ENCODE measurements at places on chromosomes 11 and 22.

- no peak for DNase-seq
Measured at GRCh38 chr22:46612341-46612903, 7.8 kb upstream of the GRAMD4 start.

GRCh38 chr11:77054084-77054483 is 12.7 kb upstream of the CAPN5 start:
- DNase-seq, result no peak

DNA sequence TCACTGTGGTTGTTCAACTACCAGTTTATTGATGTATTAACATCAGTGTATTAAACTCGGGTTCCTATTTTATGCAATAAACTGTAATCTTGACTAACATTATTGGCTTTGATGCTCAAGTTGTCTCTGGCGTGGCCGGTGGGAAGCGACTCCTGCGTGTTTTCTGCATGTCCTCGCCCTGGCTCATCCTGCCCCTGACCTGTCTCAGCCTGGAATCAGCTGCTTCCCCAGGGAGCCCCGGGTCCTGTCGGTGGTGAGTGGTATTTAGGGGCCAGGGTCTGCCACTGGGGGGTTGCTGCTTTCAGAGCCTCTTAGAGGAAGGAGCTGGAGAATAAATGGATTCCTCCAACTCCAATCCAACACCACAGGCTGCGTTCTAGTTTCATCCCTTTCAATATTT is 22.5 kb downstream of the IFITM10 start:
- no peak for DNase-seq

DNA sequence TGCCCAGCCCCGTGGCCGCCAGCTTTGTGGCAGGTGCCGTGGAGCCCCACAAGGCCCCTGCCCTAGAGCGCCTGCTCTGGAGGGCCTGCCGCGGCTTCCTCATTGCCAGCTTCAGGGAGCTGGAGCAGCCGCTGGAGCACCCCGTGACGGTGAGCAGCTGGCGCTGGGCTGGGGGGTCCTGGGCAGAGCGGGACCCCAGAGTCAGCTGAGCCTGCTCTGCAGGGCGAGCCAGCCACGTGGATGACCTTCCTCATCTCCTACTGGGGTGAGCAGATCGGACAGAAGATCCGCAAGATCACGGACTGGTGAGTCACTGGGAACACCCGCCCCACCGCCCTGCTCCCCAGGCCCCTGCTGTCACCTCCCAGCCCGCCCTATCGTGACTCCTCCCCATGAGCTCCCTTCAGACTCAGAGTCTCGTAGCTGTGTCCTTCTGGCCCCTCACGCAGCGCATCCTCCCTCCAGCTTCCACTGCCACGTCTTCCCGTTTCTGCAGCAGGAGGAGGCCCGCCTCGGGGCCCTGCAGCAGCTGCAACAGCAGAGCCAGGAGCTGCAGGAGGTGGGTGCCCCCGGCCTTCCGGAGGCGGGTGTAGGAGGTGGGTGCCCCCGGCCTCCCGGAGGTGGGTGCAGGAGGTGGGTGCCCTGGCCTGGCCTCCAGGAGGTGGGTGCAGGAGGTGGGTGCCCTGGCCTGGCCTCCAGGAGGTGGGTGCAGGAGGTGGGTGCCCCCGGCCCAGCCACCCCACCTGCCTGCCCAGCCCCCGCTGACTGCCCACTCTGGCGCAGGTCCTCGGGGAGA is 4.7 kb downstream of the TCIRG1 start:
- no peak for DNase-seq

- DNase-seq, result no peak
Measured at GRCh38 chr11:1771273-1771672, 7.5 kb upstream of the CTSD start.

GRCh38 chr11:86687185-86687778 is 14.9 kb upstream of the ME3 start:
- DNase-seq, result no peak

DNA sequence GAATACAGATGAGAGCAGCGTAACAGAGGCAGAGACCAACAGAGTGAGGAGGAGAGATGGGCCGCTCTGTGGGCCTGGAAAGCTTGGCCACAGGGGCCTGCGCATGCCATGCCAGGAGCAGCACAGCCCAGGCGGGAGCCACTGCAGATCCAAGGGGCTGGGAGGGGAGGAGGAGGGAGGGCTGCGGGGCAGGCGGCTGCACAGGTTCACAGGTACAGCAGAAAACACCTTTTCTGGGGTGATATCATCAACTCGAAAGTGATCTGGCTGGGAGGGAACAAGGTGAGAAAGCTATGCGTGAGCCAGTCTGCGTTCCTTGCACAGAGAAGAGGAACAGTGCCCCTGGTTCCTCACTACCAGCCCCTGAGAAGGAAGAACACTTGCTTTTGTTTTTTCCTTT is 14.8 kb downstream of the VPS37C start:
- DNase-seq, result no peak

GRCh38 chr11:112652786-112653390 is 308.3 kb upstream of the NCAM1 start:
- DNase-seq, result no peak

- no peak for DNase-seq
Measured at GRCh38 chr11:74055938-74056337, 47.1 kb upstream of the UCP3 start.

DNA sequence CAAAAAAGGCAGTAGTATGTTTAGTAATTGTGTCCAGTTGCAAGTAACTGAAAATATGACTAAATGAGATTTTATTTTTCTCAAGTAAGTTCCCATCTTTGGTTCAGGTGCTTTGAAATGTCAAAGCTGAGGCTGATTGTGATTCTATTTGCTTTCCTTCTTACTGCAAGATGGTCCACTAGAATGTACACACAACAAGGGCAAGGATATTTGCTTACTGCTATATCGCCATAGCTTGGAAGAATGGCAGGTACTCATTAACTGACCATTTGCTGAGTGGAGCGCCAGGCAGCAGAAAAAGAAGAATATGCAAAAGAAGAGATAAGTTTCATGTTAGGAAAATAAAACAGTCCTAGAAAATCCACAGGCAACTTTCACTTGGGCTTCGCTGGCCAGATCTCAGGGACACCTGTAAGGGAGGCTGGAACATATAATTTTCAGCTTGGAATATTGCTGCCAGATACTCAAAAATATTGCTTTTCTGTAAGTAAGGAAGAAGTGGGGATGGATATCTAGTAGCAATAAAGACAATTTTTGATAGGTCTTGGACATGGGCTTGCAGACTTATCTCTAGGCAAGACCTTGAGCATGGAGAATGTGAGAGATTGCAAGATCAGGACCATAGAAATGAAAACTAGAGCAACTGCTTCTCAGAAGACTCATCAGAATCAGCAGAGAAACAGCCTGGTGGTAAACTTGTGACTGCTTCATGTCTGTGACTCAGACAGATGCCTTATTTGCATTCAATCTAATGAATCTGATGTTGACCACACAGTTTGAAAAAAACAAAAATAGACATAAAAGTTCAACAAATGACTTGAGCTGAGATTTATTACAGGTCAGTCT is 44.8 kb upstream of the OR9Q1 start:
- no peak for DNase-seq

- DNase-seq, result no peak
Measured at GRCh38 chr11:134559602-134559962, 147.5 kb upstream of the B3GAT1 start.

DNA sequence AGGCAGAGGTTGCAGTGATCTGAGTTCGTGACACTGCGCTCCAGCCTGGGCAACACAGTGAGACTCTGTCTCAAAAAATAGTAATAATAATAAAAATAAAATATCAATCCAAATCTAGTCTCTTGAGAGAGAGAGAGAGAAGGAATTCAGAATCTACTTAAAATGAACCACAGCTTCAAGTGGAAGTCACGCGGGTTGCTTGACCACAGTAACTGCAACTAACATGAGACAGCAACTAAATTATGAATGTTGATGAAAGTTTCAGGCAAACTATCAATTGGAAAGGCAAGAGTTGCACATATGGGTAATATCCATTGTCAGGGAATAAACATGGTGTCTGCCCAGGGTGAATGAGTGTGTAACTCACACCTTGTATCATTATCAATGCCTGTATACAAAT is 12.5 kb downstream of the POU2AF2 start:
- no peak for DNase-seq

- no peak for DNase-seq
Measured at GRCh38 chr11:126185259-126186024, 26.0 kb downstream of the RPUSD4 start.

DNA sequence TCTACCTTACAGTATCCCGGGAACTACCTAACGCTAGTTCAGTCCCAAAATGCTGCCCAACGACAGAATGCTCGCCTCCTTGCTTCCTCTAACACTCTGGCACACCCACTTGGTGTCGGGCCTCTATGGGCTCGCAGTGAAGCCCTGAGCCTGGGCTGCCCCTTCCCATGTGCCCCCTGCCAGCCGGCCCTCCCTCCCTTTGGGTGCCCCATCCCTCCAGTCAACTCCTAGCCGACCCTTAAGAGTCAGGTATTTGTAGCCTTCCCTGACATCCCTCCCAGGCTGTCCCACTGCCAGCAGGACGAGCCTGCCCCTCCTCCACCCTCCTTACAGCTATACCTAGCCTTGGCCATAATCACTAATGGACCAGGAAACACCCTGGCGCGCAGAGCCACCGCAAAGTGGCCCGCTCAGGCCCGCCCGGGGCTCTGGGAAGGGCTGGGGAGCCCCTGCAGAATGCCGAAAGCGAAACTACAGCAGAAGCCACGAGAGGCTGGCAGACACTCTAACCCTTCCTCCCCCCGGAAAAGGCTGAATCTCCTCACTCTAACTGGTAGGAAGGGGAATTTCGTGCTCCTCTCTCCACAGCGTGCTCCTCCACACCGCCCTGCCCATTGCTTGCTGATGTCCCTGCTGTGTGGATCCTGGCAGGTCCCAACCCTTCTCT is 8.2 kb downstream of the CBX7 start:
- peak; percentile 61 for DNase-seq

DNA sequence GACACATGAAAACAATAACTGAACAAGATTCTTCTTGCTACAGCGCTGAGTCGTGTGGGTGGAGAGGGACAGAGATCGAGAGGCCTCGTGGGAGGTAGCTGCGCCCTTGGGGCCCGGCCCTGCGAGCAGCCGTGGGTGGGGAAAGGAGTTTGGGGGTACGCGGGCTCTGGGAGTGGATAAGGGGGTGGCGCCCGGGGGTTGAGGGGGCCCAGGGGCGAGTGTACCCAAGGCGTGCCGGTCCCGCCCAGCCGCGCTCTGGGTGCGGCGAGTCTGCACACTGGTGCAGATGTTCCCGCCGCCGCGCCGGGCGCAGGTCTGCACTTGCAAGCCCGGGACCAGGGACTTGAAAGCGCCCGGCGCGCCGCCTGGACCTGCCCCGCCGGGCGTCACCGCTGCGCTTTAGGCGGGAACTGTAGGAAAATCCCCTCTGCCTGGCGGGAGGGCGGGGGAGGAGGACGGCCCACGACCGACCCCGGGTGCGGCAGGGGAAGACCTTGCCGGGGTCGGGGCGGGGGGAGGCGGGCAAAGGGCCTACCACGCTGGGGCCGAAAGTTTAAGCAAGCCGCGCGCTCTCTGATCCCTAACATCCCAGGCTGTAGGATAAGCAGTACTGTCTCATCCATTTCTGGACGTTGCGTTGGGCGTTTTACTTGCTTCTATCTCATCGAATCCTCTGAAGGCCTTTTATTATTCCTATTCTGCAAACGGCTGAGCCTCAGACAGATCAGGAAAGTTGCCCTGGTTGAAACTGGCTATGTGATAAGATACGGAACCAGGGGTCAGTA is 1.4 kb upstream of the KREMEN1 start:
- peak; percentile 65 for DNase-seq

GRCh38 chr11:22734628-22735345 is 68.4 kb downstream of the GAS2 start:
- DNase-seq, result no peak

- DNase-seq, result no peak
Measured at GRCh38 chr11:1777737-1778136, 14.0 kb upstream of the CTSD start.

GRCh38 chr11:88266157-88266556 is 71.4 kb downstream of the CTSC start:
- no peak for DNase-seq

- no peak for DNase-seq
Measured at GRCh38 chr11:63897459-63898146, 19.4 kb downstream of the RCOR2 start.

DNA sequence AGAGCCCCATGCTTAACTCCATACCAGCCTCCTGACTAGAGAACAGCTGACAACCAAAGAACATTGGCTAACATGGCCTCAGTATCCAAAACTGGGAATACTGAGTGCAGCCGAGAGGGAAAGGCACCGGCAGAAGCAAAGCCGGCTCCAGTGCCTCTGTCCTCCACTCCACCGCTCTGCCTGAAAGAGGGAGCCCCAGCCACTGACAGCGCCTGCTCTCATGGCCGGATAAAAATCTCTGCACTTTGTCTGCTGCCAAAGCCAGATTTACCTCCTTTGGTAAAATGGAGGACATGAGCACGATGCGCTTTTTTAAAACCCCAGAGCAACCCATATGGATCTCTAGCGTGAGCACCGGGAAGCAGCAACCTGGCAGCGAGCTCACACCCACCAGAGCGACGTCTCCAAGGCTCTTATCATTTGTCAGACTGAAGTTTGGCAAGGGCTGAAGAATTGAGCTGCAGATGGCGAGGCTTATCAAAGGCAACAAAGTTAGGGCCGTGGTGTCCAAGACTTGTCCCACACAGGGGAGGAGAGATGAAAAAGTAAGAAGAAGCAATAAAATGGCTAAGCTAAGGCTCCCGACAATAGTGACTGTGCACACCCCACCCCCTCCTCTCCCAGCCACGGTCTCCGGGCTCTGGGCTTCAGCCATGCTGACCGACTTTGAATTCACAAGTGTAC is 71.4 kb downstream of the EFCAB6 start:
- no peak for DNase-seq

GRCh38 chr11:101741479-101742175 is 157.8 kb upstream of the TRPC6 start:
- no peak for DNase-seq
